ENCODE measurements at places on chromosomes 1 and 21. TPM values are rescaled to one million over a fixed set of nuclear protein-coding genes. Genes with fewer than 3 reads are reported as not detected.

GRCh38 chr1:231952154-231952553 lies 325.6 kb downstream of the DISC1 start:
- no peak for DNase-seq

GRCh38 chr21:36169470-36170128 lies 13.0 kb downstream of the DOP1B start:
- no peak for DNase-seq

DNA sequence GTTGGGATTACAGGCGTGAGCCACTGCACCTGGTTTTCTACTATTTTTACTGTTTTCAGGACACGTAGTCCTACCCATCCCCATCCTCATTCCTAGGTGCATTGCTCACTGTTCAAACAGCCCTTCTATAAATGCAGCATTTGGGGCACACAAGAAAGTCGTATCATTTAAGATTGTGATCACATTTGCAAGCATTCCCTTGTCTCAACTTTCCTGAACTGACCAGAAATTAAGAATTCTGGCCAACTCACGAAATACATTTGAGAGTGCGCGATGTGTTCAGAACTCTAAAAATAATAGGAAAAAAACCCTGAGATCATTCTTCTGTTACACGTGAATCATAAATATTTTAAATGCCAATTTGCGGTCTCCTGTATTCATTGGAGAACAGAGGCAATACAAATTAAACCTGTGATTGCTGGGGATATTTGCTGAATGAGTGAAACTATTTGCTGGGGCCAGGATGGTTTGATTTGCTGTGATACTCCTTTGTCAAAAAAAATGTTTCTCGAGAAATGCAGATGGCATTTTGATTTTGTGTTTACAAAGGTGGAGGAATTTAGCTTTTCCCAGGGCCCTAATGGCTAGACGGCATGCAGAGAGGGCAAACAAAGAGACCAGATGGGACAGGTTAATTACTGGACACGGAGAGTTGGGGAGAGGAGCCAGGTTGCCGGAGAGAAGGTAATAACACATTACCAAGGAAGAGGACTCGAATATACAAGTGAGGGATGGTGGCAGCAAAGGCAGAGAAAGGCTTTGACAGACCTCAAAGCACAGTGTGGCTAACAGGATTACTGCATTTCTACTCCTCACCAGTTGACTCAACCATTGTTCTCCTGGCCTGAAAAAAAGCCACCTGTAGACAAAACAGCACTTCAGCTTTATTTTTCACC lies 38.4 kb downstream of the STPG1 start:
- DNase-seq, result no peak

DNA sequence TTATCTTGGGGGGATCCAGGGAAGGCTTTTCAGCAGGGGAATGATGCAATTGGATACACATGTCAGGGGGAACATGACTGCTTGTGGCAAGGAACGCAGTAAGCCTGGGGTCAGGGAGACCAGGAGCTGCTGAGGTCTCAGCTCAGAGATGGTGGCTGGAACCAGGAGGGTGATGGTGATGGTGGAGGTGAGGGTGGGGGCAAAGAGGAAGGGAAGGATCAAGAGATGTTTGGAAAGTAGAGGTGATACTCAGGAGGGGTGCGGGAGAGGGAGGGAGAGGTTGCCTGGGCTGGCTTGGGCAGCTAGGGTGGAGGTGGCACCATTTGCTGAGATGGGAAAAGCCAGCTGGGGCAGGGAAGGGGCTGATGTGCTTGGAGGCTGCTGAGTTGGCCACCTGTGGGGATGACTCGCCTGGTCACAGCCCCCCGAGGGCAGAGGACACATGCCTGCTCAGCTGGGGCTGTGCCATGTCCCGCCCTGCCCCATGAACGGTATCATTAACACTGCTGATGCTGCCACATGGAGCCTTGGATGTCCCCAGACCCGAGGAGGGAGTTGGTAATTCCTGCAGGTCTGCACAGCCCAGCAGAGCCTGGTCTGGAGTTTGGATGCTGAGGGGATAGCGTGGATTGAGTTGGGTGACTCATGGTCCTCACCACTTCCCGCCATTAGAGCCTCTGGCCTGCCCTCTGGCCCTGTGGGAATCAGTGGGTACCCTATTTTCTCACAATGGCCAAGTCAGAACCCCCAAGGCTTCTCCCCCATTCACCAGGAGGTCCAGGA lies 6.3 kb upstream of the PADI1 start:
- DNase-seq, result no peak

DNA sequence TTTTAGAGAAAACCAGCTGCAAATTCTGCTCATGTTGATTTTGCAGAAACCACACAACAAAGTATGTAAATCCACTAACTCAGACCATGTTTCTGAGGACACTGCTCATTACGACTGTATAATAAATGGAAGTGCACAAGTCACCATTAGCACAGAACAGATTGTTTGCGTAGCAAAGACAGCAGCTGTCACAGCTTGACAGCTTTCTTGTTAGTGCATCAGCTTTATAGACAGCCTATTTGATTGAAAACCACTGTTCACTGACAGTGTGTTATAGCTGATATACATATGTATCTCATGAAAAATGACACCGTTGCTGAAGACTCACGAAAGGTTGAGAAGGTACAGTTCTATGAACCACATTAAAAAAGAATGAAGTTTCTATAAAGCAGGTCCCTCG lies 560.2 kb upstream of the ZRANB2 start:
- no peak for DNase-seq

DNA sequence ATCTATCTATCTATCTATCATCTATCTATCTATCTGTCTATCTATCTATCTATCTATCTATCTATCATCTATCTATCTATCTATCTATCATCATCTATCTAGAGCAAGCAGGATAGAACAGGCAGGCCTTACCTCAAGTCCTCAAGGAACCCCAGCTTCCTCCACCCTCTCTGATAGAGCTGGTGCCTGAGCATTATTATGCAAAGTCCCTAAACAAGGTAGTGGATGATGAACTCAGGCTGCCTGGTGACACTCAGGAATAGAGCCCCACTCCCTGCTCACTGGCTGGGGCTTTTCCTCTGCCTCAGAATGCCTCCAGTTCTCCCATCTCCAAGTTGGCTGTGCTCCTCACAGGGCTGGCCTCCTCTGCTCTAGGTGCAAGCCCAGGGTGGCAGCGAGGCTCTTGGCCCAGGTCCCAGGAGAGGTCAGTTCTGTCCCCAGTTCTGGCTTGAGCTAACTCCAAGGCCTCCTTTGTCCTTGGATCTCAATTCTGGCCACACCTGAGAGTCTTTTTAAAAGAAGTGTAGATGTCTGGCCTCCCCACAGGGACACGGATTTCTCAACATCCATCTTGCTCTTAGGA lies 60.2 kb downstream of the PCP4 start:
- no peak for DNase-seq

DNA sequence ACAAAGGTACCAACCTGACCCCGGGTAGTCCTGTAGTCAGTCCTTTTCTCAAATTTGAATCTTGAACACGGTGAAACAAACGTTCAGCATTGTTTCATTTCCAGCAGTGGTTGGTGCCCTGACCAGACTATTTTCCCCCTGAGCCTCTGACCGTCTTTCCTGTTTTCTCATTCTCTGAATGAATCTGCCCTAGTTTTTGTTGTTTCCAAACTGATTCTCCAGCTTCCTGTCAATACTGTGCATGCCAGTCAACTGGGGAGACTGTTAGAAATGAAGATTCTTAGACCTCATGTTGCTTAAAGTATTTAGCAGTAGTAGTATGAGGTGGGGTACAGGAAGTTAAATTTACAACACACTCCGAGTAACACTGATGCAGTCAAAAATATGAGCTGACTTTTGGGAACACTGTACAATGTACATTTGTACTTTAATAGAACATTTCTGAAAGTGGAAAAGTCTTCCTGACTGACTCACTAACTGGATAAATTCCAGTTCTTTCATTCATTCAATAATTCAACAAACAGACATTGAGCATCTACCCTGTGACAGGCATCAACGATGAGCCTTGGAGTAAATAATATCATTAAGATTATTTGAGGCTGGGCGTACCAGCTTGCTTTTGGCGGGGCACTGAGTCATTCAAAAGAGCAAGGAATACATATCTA lies 26.0 kb upstream of the ZRANB2 start:
- no peak for DNase-seq

- DNase-seq, result no peak
Measured at GRCh38 chr1:12215118-12215961, 14.5 kb upstream of the VPS13D start.

DNA sequence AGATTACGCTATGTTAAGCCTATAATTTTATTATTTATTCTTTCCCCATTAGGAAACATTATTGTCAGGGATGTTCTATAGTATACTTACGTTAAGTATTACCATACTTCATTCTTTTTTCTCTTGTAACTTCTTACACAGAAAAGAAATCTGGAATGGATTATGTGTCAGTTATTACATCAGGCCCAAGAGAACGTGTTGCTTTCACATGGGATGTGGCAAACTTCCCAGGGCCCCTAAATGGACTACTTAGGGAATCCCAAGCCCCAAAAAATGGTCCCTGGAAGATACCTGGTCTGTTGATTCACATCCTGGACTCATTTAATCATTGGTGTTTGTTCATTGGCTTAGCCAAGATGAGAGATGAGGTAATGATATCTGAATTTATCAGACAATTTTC lies 249.8 kb downstream of the NRIP1 start:
- no peak for DNase-seq

DNA sequence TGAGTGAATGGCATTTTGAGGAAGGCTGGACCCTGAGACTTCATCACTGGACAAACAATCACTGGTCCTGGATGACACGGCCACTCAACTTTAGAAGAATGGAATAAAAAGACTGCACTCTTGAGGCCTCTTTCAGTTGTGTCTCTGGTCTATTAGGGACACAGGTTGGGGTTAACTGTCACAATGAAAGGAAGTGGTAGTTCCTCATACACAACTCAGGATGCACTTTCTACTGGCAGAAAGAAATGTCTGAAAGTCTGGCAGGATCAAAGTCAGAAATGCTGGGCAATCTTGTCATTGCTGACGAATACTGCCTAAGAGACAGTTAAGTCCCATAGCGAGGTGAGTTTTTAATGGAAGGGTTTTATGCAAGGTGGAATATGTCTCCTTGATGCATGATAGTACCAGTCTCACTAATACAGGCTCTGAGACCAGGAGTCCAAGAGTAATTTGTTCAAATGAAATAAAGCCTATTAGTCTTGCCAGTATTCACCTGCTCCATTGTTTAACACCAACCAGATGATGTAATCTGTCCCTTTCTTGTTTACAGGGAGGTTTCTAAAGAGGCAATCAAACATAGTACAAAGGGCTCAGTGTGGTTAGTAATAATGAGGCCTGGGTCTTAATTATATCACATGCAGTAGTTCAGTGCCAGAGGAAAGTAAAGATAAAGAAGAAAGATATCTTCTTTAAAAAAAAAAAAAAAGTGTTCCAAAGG lies 11.2 kb upstream of the RRP15 start:
- DNase-seq, result no peak

DNA sequence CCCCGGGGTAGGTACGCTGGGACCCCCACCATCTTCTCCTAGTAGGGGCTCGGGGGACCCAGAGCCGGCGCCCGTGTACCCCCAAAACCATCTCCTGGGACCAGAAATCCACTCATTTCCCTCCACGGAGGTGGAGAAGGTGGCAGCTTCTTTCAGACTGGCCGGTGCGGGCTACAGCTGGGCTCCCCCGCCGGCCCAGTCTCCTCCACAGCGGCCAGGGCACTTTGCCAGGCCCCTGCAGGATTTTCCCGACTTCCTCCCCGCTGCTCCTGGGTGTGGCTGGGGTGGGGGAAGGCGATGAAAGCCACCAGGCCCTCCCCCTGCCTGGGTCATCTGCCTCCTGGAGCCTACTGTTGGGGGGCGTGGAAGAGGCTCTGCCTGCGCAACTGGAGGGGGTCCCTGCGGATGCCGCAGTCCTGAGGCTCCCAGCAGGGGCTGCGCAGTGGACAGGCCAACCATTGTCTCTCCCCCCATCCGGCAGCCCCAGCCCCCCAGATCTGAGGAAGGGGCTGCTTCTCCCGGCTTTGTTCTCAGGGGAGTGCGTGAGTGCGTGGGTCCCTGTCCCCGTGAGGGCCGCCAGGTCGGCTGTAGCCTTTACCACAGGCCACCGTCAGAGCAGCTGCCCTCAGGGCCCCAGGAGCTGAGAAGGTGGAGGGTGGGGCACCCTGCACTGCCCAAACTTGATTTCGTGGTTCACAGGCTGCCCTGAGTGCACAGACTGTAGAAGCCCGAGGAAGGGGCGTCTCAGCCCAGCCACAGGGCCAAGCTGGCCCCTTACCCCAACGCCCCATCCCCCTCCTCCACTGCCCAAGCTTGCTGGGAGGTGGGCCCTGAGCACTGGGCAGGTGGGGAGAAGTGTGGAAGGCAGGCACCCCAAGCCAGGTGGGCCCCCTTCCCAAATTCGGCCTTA lies 1.3 kb downstream of the AGRN start:
- DNase-seq, result peak; percentile 57

DNA sequence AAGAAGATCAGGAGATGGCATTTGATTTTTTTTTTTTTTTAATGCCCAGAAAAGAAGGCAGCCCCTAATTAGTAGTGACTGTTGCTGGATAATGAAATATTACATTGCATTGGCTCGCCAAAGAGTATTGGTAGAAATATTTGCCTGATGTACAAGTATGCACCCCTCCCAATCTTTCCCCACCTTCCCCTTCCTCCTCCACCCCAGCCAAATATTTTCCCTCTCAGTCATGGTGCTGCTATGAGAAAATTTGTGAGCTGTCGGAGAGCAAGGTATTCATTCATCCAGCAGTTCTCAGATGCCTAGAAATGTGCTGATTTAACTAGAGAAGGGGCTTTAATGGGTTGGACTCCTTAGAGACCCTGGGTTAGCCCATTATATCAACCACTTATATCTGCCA lies 50.5 kb upstream of the IKBKE start:
- DNase-seq, result no peak

GRCh38 chr1:88191917-88192316 lies 492.2 kb upstream of the PKN2 start:
- no peak for DNase-seq

DNA sequence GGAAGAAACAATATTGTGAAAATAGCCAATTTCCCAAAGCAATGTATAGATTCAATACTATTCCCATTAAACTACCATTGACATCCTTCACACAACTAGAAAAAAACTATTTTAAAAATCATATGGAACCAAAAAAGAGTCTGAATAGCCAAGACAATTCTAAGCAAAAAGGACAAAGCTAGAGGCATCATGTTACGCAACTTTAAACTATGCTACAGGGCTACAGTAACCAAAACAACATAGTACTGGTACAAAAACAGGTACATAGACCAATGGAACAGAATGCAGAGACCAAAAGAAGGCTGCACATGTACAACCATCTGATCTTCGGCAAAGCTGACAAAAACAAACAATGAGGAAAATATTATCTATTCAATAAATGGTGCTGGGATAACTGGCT lies 233.3 kb upstream of the TMPRSS15 start:
- DNase-seq, result no peak

Gene TNN
- not detected for total RNA-seq

Gene ARMH1
- total RNA-seq, result 79.9 TPM

Gene LAPTM5
- total RNA-seq, result 642 TPM

Gene PTCH2
- 1.2 TPM for total RNA-seq

Gene FAM72C
- not detected for total RNA-seq

Gene NR5A2
- not detected for total RNA-seq

Gene ZFP69B
- 1.8 TPM for total RNA-seq
